ENCODE measurements at places on chromosomes 16 and 17. TPM values are rescaled to one million over a fixed set of nuclear protein-coding genes. Genes with fewer than 3 reads are reported as not detected.

ANKFN1 gene
- not detected for total RNA-seq

OTOP3 gene
- not detected for total RNA-seq

KDM8 gene
- total RNA-seq: 18.2 TPM

JMJD6 gene
- 72.8 TPM for total RNA-seq

SLC5A2 gene
- total RNA-seq: not detected

STH gene
- total RNA-seq: not detected

ERN1 gene
- total RNA-seq: 22.9 TPM

CCDC200 gene
- not detected for total RNA-seq

CDH13 gene
- total RNA-seq: not detected

PPY gene
- not detected for total RNA-seq

CSH2 gene
- not detected for total RNA-seq

OR4D1 gene
- total RNA-seq: 0.29 TPM

KRTAP4-6 gene
- total RNA-seq: not detected

CFAP97D1 gene
- not detected for total RNA-seq

CHRNE gene
- 0.41 TPM for total RNA-seq

AOC3 gene
- total RNA-seq: 1.5 TPM

AKTIP gene
- total RNA-seq: 45.8 TPM

PRSS8 gene
- not detected for total RNA-seq

ALOX15B gene
- total RNA-seq: not detected

CDH5 gene
- total RNA-seq: not detected

MFAP4 gene
- total RNA-seq: not detected

CCR7 gene
- 83.9 TPM for total RNA-seq

OR2C1 gene
- not detected for total RNA-seq

KRT40 gene
- total RNA-seq: not detected

ABCA10 gene
- total RNA-seq: 0.82 TPM

FBXO39 gene
- 0.42 TPM for total RNA-seq

MT1H gene
- total RNA-seq: not detected

KRTAP2-3 gene
- not detected for total RNA-seq

TOP2A gene
- 347 TPM for total RNA-seq

RAB26 gene
- total RNA-seq: 0.68 TPM

ZNF174 gene
- total RNA-seq: 13.9 TPM

CES3 gene
- 2.3 TPM for total RNA-seq

TMEM114 gene
- not detected for total RNA-seq

TPSD1 gene
- not detected for total RNA-seq

SRP68 gene
- total RNA-seq: 92.0 TPM

OR3A3 gene
- total RNA-seq: not detected

CLDN7 gene
- total RNA-seq: 0.66 TPM

C17orf107 gene
- 1.2 TPM for total RNA-seq

TBC1D3I gene
- total RNA-seq: 1.1 TPM

GRAP gene
- 9.7 TPM for total RNA-seq

EZH1 gene
- 39.9 TPM for total RNA-seq

CLEC10A gene
- not detected for total RNA-seq
